ENCODE measurements at places on chromosomes 11 and 22. TPM values are rescaled to one million over a fixed set of nuclear protein-coding genes. Genes with fewer than 3 reads are reported as not detected.

GRCh38 chr22:49148895-49149418 is 678.7 kb downstream of the BRD1 start:
- no peak for DNase-seq

DNA sequence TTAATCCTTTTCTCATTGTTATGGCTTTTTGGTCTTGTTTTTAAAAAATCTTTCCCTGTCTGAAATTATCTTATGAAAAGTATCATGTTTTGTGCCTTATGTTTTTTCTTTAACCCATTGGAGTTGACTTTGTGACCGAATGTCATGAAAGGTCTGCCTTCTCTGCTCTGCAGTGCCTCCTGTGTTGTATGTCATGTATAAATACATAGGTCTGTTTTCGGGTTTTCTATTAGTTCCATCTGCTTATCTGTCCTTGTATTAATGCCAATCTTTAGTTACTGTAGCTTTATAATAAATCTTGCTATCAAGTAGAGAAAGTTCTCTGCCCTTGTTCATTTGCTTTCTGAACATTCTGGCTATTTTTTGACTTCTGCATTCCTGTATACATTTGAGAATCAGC is 73.0 kb downstream of the ZBTB44 start:
- no peak for DNase-seq

- no peak for DNase-seq
Observed at GRCh38 chr11:13294178-13294577, 16.6 kb downstream of the BMAL1 start.

DNA sequence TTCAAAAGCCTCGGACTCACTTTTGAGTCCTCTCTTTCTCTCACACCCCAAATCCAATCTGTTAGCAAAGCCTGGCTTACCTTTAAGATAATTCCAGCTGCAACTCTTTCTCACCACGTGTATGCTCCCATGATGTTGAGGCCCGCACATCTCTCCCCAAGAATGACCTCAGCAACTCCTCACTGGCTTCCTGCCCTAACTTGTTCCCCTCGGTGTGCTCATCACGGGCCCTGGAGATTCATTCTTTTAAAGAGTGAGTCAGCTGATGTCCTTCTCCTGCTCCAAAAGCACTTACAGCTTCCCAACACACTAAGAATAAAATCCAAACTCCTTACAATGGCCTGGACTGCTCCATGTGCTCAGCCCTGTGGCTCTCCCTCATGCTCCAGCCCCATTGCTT is 1041.3 kb downstream of the OPCML start:
- no peak for DNase-seq

GRCh38 chr11:13772223-13773046 is 104.0 kb downstream of the FAR1 start:
- DNase-seq = no peak

- no peak for DNase-seq
Observed at GRCh38 chr11:44247508-44247907, 62.4 kb downstream of the ALX4 start.

DNA sequence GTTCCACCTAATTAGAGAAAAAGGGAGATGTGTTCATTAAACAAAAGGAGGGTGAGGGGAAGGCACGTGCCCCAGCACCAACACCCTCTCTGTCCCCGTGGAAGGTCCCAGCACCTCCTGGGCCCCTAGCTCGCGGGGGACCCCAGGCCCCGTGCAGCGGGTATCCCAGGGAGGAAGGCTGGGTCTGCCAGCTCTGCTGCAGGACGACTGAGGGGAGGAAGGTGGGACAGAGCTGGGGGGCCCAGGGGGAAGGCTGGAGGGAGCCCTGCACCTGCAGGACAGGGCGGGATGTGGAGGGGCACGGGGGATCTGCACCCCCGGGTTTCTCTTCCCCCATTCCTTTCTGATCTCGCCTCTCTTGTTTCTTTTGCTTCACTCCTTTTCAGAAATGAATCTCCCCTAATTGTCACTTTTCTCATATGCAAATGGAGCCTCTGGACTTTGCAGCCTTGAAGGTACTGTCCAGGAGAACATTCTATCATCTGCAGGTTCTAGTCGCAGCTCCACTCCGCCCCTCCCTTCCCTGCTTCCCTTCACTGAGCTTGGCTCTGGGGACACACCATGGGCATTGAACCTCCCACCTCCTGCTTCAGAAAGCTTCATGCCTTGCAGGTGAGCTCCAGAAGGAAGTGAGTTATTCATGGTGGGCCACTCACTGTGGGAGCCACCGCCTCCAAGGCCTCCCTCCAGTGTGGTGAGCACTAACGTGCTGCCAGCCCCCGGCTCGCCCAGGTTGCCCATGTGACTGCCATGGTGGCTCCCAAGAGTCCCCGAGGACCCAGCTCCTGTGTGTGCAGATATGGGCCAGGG is 111.0 kb downstream of the ST3GAL4 start:
- DNase-seq = no peak

DNA sequence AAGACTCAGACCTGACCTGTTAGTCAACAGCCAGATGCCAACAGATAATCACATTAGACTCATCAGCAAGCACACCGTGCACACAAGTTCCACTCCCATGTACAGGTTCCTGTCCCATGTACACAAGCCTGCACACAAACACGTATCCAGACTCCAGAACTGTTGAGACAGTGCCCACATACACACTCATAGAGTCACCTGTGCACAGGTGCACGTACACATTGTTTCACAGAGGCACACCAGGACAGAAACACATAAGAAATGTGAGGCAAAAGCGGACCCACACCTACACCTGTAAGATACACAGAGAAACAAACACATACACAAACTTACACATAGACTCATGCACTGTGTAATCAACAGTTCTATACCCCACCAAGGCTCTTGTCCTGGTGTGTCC is 2.7 kb upstream of the ZNF74 start:
- no peak for DNase-seq

DNA sequence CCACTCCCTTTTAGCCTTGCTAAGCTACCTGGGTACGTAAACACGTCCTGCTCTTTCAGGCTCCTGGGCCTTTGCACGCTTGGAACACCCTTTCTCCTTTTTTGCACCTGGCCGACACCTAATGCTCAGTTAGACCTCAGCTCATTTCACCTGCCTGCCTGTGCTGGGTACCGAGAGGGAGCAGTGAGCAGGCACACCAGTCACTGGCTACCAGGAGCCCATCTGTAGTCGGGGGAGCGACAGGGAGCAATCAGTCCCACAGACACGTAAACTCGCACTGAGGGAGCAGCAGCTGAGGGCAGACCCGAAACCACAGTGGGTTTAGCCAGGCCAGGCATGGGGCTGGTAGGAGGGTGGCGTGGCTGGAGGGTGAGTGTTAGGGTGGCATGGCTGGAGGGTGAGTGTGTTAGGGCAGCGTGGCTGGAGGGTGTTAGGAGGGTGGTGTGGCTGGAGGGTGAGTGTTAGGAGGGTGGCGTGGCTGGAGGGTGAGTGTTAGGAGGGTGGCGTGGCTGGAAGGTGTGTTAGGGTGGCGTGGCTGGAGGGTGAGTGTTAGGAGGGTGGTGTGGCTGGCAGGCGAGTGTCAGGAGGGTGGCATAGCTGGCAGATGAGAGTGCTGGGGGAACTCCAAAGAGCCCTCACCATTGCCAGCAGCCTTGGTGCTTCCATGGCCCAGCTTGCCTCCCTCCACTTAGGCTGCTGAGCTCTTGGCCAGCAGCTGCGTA is 6.4 kb upstream of the GTSE1 start:
- DNase-seq = peak; percentile 60

DNA sequence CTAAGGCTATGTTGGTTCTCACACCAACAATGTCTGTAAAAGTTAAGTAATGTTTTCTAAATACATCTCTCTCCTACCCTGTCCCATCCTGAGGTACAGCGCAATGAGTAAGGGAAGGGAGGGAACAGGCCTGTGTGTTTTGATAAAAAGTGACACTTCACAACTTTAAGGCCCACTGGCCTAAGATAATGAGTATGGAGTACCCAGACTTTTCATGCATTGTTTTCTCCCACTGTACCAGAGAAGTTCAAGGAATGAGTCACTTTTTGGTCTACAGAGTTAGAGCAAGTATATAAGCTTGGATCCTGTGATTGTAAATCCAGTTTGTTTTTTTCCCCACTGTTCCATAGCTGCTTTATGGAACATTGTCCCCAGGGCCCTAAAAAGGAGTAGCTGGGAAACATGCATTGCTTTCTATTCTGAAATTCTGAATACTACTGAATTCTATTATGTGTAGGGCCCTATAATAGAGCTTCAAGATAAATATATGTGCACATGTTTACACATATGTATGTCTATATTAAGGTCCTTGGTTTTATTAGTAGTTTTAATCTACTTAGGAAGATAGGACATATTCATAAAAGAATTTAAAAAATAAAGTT is 29.8 kb downstream of the KCNE3 start:
- no peak for DNase-seq

GRCh38 chr11:112219476-112220232 is 6.6 kb upstream of the PTS start:
- no peak for DNase-seq

DNA sequence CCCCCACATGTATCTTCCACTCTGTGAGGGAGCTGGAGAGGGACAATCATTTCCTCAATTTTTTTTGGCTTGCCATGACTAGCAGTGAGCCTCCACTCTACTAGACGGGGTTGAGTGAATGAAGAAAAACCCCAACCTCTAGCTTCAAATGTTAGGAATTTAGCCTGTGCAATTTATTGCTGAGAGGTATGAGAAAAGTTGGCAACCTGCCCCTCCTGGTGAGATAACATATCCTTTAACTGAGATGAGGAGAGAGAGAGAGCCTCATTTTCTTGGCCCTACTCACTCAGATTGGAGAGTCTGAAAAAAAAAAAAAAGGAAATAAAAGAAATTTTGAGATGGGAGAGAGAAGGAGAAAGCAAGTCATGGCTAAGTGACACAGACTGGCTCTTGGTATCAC is 218.2 kb upstream of the CARD18 start:
- no peak for DNase-seq

- no peak for DNase-seq
Observed at GRCh38 chr11:106159836-106160235, 82.4 kb downstream of the AASDHPPT start.

- peak; percentile 69 for DNase-seq
Observed at GRCh38 chr11:1225386-1226225, 2.7 kb downstream of the MUC5B start.

- DNase-seq = no peak
Observed at GRCh38 chr11:128734832-128735224, 41.0 kb downstream of the FLI1 start.

- no peak for DNase-seq
Observed at GRCh38 chr22:18058371-18059093, 19.3 kb upstream of the PEX26 start.

- peak; percentile 28 for DNase-seq
Observed at GRCh38 chr11:8325591-8326304, 62.1 kb upstream of the LMO1 start.

DNA sequence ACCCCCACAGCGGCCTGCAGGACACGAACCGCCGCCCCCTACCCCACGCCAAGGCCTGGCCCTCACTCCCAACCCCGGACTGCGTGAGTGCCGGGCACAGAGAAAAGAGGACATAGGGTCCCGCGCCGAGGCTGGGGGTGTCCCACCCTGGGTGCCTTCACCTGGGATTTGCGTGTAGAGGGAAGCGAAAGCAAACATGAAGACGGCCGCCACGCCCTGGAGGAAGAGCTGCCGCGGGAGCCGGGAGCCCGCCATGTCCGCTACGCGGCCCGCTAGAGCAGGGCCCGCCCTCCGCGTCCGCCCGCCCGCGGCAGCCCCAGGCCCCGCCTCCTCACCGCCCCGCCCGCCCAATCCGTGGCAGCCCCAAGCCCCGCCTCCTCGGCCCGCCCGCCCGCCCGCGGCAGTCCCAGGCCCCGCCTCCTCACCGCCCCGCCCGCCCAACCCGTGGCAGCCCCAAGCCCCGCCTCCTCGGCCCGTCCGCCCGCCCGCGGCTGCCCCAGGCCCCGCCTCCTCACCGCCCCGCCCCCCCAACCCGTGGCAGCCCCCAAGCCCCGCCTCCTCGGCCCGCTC is at the start of gene LMF2:
TSS of gene LMF2 (minus strand) at position 282 of the 570 bp plus-strand sequence. CDS start at position 255, 27 bp downstream.
- DNase-seq = peak; percentile 97

GRCh38 chr11:111684251-111684650 is 81.9 kb downstream of the PPP2R1B start:
- no peak for DNase-seq

DNA sequence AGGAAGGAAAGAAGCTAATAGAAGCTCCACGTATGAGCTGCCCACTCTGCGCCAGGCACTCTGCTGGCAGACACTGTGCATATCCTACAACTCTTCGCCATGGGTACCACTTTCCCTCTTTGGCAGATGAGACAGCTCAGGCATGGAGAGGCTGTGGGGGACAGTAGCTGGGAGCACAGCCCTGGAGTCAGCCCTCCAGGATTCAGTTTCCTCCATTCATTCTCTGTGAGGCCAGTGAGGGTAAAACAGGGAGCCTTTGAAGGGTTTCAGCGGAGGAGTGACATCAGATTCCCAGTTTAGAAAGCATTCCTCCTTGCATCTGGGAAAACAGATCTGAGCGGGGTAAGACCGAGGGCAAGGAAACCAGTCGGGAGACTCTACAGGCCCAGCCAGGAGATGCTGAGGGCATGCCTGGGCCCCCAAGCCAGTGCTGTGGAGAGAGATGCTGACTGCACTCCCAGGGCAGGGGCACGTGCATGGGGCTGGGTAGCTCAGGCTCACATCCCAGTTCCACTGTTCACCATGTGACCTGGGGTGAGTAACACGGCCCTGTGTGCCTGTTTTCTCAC is 58.3 kb upstream of the EMID1 start:
- DNase-seq = no peak

DNA sequence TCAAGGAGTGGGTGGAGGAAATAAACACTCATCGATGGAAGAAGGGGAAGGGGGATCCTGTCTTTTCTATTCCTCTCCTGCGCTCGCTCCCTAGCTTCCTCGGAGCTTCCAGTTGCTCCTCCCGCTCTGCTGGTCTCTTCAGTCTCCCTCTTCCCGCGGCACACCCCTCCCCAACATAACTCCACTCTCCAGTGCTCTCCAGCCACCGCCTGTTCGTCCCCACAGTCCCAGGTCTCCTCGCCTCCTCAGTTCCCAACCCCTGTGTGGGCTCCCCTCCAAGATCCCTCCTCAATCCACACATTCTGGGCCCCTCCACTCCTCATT is 438 bp downstream of the ZW10 start:
- peak; percentile 57 for DNase-seq

GRCh38 chr11:61820174-61820573 is 3.4 kb upstream of the FADS1 start:
- no peak for DNase-seq

- no peak for DNase-seq
Observed at GRCh38 chr22:24401931-24402367, 25.4 kb upstream of the ADORA2A start.

GRCh38 chr11:117511483-117511930 is 183.9 kb downstream of the CEP164 start:
- DNase-seq = no peak

The PGA3 gene
- 1.8 TPM for total RNA-seq

The LRP4 gene
- 4.0 TPM for total RNA-seq

The OR6A2 gene
- not detected for total RNA-seq

The OR52H1 gene
- total RNA-seq = 0.78 TPM

The SYCE3 gene
- total RNA-seq = not detected

The DAGLA gene
- 3.5 TPM for total RNA-seq

The GPR83 gene
- total RNA-seq = 0.15 TPM

The TREH gene
- not detected for total RNA-seq

The MMP27 gene
- total RNA-seq = not detected

The POU2AF3 gene
- 1.1 TPM for total RNA-seq

The CASP5 gene
- 0.88 TPM for total RNA-seq

The ST13 gene
- total RNA-seq = 182 TPM

The CDON gene
- total RNA-seq = 8.1 TPM

Data from aorta (tissue), 5 donors.